8988T (cell line): ENCODE measurements at places on chromosomes 1 and 21.

- DNase-seq, result no peak
Observed at GRCh38 chr1:169240449-169241232, 127.0 kb downstream of the NME7 start.

DNA sequence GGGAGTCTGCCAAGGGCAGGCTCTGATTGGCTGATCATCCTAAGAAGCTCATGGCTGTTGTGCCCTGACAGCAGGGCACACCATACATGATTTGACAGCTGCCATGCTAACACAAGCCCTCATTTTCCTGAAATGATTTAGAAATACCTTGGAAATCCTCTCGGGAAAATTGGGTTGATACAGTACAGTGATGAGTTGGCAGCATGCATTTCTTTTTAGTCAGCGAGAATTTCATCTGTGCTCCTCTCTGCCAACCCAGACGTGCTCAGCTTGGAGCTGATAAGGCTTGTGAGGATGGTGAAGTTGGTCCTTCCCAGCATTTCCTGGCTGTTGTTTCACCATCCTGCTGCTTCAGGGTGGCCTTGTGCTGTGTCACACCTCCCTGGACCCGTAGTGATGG is 22.6 kb upstream of the KCNQ4 start:
- DNase-seq, result no peak

DNA sequence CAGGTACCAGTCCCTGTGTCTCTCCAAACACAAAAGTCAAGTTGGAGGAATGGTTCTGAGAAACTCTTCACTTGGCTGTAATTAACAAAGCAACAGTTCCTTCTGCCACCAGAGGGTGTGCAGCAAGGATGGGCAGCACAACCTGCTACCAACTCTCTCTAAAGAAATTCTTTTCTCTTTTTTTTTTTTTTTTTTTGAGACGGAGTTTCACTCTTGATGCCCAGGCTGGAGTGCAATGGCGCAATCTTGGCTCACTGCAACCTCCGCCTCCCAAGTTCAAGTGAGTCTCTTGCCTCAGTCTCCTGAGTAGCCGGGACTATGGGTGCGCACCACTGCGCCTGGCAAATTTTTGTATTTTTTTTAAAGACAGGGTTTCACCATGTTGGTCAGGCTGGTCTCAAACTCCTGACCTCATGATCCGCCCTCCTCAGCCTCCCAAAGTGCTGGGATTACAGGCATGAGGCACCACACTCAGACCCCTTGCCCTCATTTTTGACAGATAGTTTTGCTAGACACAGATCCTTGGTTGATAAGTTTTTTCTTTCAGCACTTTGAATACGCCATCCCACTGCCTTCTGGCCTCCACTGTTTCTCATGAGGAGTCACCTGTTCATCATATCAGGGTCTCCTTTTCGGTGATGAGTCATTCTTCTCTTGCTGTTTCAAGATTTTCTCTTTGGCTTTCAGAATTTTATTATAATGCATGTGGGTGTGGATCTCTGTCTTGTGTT is 12.1 kb upstream of the DEGS1 start:
- DNase-seq, result no peak

GRCh38 chr1:234125283-234125682 is 220.8 kb downstream of the SLC35F3 start:
- no peak for DNase-seq

DNA sequence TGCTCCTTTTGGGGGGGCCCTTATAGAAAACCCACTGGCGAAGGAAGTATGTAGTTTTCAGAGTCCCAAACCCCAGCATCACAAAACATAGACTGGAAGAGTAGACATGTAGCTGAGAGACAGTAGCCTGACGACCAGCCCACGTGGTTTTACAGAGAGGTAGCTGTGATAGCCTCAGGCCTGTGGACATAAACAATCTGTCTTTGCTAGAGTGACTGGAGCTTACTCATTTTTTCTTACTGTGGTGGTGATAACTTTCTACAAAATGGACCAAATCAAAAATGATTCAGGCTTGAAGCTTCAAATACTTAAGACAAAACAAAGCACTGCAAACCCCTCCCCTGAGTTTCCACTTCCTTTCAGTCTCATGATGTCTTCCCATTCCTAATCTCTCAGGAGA is 497.0 kb downstream of the RWDD3 start:
- no peak for DNase-seq

DNA sequence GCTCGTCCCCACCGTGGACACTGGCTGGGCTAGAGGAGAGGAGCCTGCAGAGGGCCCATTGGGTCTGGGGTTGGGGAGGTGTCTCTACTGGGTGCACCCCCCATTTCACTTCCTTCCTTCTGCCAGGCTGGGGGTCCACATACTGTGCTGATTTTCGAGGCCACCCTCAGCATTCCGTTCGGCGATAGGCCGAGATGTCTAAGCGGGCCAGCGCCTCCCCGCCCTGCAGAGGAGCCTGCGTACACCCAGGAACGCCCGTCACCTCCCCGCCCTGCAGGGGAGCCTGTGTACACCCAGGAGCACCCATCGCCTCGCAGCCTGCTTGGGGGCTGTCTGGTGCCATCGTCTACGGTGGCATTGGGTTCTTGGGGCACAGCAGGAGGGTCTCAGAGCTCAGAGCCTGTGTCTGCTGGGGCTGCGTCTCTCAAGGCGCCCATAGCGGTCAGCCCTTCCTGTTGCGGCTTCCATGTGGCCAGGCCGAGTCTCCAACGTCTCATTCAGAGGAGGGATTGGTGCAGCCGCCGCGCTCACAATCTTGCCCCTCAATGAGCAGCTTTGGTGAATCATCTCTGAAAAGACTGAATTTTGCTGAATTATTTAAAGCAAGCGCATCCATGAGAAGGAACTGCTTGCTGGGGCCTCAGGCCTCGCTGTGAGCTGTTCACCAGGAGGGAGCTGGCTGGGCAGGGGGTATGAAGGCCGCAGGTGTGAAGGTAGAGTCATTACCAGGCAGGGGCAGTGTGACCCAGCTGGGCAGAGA is 30.7 kb upstream of the AGPAT3 start:
- DNase-seq, result no peak

DNA sequence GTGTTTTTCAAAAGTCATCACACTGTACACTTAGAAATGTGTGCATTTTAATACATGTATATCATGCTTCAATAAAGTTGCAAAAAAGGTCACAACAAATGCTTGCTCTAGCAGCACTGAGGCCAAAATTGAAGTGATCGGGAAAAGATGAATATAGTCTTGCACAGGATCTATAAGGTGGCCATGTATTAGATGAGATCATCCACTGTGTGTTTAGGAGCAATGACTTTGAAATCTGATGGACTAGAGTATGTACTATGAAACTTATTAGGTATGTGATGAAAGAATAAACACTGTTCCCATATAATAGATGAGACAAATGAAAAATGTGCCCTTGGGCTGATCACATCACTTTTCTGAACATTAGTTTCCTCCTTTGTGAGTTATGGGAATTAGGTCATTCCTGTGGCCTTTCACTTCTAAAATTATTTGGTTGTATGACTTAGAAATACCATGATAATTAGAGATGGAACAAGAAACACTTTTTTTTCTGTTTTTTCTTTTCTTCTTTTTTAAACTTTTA is 984.6 kb downstream of the ADGRL2 start:
- no peak for DNase-seq

GRCh38 chr1:221228594-221228993 is 349.4 kb downstream of the HLX start:
- DNase-seq, result no peak

- no peak for DNase-seq
Observed at GRCh38 chr1:49971088-49971487, 52.7 kb downstream of the AGBL4 start.

DNA sequence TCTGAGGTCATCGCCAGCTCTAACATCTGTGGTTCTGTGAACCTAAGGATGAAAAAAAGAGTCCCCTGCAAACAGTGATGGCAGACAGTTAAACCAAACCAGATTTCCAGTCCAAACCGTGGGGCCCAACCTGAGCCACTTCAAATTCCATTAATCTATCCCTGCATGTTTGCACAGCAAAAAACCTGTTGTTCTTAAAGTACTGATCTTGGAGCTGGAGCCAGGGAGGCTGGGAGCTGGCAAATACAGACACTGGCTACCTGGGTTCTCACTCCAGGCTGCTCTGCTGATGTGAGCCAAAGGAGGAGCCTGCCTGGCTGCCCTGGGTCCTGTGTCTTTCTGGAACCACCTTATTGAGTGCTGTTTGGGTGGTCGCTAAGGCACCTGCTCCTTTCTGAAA is 16.4 kb downstream of the LDLRAD1 start:
- no peak for DNase-seq

DNA sequence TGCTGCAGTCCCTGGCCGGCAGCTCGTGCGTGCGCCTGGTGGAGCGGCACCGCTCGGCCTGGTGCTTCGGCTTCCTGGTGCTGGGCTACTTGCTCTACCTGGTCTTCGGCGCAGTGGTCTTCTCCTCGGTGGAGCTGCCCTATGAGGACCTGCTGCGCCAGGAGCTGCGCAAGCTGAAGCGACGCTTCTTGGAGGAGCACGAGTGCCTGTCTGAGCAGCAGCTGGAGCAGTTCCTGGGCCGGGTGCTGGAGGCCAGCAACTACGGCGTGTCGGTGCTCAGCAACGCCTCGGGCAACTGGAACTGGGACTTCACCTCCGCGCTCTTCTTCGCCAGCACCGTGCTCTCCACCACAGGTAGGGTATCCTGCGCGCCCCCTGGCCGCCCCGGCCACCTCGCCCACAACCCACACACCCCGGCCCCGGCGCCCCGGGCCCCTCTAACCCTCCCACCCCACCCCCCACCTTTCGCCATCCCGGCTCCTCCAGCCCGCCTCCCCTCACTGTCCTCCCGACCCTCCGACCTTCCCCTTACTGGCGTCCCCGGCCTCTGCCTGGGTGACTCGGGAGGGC is 352 bp downstream of the KCNK1 start:
- DNase-seq, result peak; percentile 61

DNA sequence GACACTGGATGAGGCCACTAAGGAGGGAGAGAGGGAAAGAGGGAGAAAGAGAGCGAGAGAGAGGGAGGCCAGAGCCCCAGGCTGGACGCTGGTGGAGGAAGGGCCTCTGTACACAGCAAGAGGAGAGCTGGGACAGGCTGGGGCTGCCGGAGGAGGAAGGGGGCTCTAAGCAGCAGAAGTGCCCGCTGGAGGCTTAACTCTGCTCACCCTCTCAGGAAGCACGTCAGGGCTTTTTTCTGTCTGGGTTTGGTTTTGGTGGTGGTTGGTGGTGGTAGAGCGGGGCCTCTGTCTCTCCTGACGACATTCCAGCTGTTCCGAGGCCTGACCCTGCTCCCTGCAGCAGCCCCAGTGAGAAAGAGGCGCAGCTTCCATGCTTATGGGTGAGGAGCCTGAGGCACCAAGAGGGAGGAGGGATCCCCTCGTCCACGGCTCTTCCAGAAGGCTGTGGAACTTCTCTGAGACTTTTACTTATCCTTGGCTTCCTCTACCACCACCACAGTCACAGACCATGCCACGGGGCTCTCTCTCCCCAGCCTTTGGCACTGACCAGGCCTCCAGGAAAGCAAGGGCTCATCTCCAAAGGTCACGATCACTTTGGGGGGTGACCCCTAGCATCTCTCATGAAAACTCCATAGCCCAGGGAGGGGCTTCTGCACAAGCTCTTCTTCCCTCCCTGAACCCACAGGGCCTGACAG is 136.4 kb upstream of the VAMP3 start:
- DNase-seq, result no peak

- DNase-seq, result no peak
Observed at GRCh38 chr1:215606564-215607168, 39.6 kb downstream of the KCTD3 start.

- DNase-seq, result no peak
Observed at GRCh38 chr1:8207202-8207601, 110.7 kb upstream of the SLC45A1 start.

GRCh38 chr21:34836103-34836932 is 167.5 kb downstream of the CLIC6 start:
- no peak for DNase-seq

DNA sequence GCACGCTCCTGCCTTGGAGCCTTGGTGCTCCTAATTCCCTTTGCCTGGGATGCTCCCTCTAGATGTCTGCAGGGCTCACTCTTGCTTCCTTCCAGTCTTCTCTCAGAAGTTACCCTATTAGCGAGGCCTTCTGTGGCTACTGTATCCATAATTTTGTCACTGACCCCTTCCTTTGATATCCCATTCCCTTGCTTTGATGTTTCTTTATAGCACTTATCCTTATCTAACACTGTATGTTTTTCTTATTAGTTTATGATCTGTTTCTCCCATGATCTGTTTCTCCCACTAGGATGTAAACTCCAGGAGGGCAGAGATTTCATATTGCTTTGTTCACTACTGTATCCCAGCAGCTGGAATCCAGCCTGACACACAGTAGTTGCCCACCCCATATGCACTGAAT is 263.4 kb downstream of the FOXD2 start:
- no peak for DNase-seq

- DNase-seq, result no peak
Observed at GRCh38 chr1:86061551-86061990, 95.0 kb downstream of the COL24A1 start.

DNA sequence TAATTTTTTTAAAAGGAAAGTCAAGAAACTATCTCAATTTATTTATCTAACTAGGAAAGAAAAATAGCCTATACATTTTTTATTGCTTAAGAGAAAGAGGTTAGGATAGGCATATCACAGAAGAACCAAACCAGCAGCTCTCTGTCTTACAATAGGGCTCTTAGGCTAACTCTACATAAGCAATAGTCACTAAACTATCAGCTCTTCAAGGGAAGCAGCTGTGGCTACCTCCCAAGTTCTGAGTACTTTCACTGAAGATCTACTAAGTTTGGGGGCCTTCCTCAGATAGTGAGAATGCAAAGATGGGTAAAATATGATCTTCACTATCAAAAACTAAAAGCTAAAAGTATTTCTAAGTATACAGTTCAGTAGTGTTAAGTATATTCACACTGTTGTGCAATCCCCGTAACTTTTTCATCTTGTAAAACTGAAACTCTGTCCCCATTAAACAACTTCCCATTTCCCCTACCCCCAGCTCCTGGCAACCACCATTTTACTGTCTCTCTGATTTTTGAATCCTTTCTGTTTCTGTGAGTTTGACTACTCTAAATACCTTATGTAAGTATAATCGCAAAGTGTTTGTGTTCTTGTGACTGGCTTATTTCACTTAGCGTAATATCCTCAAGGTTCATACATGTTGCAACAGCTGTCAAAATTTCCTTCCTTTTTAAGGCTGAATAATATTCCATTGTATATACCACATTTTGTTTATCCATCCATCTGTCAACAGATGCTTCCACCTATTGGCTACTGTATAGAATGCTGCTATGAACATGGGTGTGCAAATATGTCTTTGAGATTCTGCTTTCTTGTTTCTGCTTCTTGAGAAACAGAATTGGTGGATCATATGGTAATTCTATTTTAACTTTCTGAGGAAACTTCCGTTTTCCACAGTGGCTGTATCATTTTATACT is 73.3 kb downstream of the ACBD6 start:
- no peak for DNase-seq

DNA sequence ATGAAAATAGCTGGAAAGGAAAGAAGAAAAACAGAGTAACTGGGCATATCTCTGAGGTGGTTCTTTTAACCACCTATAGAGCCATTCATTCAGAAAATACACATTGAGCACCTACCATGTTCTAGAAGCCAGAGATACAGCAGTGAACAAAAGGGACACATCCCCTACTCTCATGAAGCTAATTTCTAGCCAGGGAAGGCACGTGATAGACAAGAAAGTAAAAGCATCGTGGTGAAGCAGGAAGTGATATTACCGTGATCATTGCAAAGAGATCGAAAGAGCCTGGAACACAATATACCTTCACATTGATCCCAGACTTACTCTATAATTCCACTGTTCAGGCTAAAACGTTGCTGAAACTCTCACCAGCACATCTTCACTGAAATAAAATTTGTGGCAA is 76.0 kb downstream of the TIAM1 start:
- no peak for DNase-seq
